NCI-H1694 (cell line): ENCODE measurements at places on chromosomes 11 and 22.

DNA sequence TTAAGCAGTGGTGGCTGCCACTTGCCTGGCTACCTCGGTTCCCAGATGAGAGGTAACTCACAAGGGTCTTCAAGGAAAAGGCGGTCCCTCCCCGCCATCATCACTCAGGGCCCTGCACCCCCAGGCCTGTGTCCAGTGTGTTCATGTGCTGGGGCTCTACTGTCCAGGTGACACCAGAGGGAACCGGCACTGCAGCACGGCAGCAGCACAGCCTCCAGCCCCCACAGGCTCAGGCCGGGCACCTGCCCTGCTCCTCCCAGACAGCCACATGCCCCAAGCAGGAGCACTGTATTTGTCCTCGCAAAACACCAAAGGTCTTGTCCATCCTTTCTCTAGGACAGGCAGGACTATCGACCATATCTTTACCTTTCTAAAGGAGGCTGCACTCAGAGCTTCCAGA lies 982.1 kb downstream of the NTM start:
- DNase-seq: no peak

GRCh38 chr11:2143799-2144543 lies 4.8 kb upstream of the IGF2 start:
- DNase-seq: no peak

DNA sequence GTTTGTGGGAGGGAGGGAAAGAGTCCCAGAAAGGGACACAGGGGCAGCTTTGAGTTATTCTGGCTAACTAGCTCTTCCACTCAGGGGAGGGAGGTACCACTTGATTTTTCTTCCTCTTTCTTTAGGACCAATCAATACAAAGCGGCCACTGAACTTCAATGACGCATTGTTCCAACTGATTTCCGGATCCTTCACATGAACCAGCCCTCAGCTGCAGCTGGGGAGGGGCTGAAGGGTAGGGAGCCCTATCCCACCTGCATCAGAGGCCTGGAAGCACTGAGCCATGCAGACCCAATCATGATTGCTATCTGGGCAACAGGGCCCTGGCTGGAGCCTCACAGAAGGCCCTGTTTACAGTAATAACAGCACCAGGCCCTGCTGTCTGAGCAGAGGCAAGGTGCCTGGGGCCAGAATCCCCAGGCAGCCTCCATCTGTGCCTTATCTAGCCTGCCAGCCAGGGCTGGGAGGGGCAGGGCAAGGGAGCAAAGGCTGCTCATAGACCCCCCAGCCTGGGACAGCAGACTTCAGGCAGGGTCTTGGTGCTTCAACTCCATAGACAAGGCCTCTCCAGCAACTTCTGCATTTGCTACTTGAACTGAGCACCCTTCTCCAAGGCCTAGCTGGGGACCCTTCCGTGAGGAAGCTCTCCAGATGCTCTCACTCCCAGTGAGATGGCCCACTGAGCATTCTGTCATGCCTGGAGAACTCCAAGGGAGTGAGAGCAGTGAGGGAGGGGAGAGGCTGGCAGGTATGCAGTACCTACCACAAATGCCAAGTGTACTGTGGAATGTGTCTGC lies 22.5 kb downstream of the CLPB start:
- DNase-seq: peak; percentile 91

DNA sequence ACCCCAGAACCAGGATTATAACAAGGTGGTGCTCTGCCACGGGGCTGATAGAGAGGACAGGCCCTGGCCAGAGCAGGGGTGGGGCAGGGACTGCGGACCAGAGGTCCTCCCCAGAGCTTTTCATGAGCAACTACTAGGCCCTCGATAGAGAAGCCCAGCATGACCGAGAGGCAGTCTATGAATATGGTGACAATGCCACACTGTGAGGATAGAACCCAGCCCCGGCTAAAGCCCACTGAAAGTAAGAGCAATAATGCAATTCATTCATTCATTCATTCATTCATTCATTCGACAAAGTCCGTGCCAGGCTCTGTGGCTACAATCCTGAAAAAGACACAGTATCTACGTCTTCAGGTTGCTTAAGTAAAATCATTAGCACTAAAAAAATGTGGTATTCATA lies 35.6 kb upstream of the CD5 start:
- DNase-seq: no peak

GRCh38 chr11:2294926-2295290 lies 6.8 kb downstream of the C11orf21 start:
- no peak for DNase-seq

DNA sequence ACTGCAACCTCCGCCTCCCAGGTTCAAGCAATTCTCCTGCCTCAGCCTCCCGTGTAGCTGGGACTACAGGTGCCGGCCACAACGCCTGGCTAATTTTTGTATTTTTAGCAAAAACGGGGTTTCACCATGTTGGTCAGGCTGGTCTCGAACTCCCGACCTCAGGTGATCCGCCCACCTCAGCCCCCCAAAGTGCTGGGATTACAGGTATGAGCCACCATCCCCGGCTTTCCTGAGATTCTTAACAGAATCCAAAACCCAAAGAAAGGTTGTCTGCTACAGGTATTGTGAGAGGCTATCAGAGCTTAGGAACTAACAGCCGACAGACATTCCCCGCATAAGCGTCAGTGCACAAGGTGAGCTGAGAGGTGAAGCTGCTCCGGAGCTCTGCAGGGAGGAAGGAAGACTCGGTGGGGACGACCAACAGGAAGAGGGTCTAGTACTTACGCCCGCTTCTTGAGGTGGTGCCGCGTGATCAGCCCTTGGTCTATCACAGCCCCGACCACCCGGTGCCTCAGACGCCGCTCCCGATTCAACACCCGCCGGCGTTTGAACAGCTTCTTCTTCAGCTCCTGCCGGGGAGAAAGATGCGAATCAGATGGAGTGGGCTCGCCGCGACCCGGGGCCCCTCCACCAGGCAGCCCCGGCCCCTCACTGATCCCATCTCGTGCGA lies 470 bp downstream of the C11orf98 start:
- DNase-seq: peak; percentile 28

- no peak for DNase-seq
Observed at GRCh38 chr11:117145393-117145761, 1.3 kb downstream of the PAFAH1B2 start.

- no peak for DNase-seq
Observed at GRCh38 chr11:76628408-76628947, 42.1 kb downstream of the LRRC32 start.

GRCh38 chr11:22555881-22556280 lies 69.7 kb downstream of the FANCF start:
- DNase-seq: no peak

DNA sequence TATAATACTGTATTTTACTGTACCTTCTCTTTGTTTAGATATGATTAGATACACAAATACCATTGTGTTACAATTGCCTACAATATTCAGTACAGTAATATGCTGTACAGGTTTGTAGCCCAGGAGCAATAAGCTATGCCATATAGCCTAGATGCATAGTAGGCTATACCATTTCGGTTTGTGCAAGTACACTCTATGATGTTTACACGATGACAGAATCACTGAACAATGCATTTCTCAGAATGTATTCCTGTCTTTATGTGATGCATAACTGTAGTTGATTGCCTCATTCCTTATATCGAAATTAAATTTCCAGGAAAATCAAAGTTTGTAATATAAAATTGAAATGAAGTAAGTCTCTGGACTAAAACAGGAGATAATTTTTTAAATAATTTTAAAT lies 49.3 kb upstream of the OR5P2 start:
- DNase-seq: no peak

- DNase-seq: no peak
Observed at GRCh38 chr11:9859554-9860305, 195.9 kb downstream of the SWAP70 start.

- no peak for DNase-seq
Observed at GRCh38 chr11:14067686-14068085, 105.2 kb downstream of the SPON1 start.

DNA sequence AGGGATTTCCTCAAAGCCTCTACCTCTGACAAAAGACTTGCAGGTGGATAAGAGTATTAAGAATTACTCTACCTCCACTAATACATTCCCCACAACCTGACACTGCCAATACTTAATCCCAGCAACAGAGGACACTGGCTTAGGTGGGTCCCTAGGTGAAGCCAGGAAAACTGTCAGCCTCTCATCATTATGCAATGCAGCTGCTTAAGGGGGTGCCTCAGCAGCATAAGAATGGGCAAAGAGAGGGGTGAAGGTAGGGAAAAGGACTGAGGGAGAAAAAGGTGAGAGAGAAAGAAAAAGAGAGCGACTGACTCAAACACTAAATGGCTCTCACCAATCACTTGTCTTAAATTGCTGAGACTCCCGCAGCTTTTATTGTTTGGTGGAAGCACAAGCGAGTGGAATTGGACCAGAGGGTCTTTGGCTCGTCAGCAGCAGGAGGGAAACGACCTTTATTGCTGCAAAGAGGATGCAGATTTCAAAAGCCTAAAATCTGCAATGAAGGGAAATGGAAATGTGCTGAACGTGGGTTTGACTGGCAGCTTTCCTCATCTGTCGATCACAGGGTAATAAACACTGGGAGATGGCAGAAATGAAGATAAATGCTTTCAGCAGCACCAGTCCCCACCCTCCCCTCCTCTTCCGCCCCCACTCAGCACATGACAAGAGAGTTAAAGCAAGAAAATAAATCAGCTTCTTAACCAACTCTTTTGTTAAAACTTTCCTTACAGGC lies 64.9 kb upstream of the CHRM4 start:
- no peak for DNase-seq

GRCh38 chr11:2708757-2709281 lies 9.0 kb upstream of the KCNQ1OT1 start:
- DNase-seq: no peak

- DNase-seq: no peak
Observed at GRCh38 chr11:75593286-75593915, 31.3 kb downstream of the SERPINH1 start.

GRCh38 chr11:28739489-28740280 lies 631.5 kb downstream of the METTL15 start:
- no peak for DNase-seq

GRCh38 chr11:75474240-75474639 lies 41.2 kb upstream of the KLHL35 start:
- no peak for DNase-seq

DNA sequence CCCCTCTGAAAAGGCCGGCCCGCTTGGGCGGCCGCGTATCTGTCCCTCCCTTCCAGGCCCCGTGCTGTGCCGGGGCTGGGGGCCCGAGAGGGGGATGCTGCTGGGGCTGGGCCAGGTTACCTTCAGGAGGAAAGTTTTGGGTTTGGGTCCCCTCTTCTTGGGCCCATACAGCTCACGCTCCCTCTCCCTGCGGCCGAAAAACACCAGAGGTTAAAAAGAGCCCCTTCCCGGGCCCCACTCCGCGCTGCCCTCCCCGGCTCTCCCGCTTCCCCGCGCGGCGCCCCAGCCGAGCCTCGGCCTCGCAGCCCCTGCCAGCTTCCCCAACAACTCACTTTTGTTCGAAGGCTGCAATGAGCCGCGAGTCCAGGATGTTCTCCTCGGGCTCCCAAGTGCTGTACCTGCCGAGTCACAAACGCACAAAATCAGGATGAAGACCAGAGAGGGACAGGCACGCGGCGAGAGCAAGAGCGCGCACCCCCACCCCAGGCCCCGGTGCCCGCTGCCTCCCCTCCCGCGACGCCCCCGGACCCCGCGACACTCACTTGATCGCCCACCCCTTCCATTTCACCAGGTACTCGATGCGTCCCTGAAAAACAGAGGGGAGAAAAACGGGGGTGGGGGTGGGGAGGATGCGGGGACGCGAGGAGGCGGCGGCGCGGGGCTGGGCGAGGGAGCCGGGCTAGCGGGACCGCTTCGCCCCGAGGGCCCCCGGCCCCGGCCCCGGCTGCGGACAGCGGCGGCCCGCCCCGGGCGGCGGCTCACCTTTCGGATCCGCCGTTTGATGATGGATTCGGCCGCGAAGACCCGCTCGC lies 450 bp downstream of the CBX6 start:
- no peak for DNase-seq

GRCh38 chr22:32037236-32037635 lies 5.8 kb upstream of the SLC5A1 start:
- no peak for DNase-seq

DNA sequence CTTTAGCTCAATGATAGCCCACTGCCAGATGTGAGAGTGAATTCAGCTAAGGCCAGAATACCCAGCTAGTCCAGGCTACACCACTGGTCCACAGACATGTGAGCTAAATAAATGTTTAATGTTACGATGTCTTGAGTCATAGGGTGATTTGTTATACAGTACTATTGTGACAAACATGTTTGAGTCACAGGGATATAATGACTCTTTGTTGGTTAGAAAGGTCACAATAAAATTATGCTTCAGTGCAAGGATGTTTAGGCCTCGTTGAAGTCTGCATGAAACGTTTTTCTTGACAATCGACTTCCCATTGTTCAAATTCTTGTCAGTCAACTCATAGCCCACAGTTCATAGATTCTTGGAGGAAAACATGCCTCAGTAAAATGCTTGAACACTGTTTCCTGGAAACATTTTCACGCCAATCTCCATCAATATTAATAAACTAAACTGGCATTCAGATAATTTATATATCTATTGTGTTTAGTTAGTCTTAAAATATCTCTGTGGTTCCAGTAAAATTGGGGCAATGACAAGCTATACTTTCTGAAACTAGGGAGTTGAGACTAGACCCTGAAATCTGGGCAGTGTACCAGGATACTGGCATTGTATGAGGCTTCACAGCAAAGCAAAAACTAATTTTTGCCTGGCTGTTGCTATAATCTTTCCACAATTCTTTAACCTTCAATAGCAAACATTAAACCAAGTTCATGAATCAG lies 650.8 kb upstream of the KIRREL3 start:
- no peak for DNase-seq

GRCh38 chr22:41290262-41291221 lies 4.6 kb upstream of the RANGAP1 start:
- DNase-seq: no peak

GRCh38 chr11:133951327-133952198 lies 5.2 kb downstream of the IGSF9B start:
- DNase-seq: no peak

- DNase-seq: no peak
Observed at GRCh38 chr22:23749841-23750301, 1.0 kb downstream of the ZNF70 start.
